ENCODE measurements at places on chromosomes 1 and 21.
A peak's percentile ranks its signal among the peaks of the same experiment; 100 is the strongest.

- no peak for DNase-seq
These were observed 135.1 kb downstream of the CSMD2 start for GRCh38 chr1:34029954-34030353.

- DNase-seq, result no peak
These were observed 318.0 kb downstream of the PTPRU start for GRCh38 chr1:29554208-29554778.

GRCh38 chr1:218424502-218424901 lies 79.4 kb downstream of the TGFB2 start:
- no peak for DNase-seq

GRCh38 chr1:7145947-7146346 lies 360.7 kb downstream of the CAMTA1 start:
- no peak for DNase-seq

DNA sequence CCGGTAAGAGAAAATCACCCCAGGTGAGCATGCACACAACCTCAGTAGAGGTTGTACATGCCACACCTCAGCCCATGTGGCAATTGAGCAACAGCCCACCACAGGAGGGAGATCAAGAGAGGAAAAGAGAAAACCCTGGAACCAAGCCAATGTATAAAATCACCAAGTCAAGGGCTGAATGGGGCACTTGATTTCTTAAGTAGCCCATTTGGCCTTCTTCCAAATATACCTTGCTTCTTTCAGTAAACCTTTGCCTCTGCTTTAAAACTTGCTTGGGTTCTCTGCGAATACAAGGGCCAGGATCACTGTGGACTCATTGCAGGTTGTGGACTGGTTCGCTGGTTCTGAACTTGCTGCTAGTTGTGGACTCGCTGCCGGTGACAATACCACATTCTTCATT lies 1814.0 kb downstream of the PLA2G4A start:
- DNase-seq, result no peak

GRCh38 chr1:10308001-10308400 lies 90.9 kb upstream of the PGD start:
- DNase-seq, result peak; percentile 61

GRCh38 chr1:108718927-108719655 lies 6.4 kb downstream of the FNDC7 start:
- DNase-seq, result no peak

DNA sequence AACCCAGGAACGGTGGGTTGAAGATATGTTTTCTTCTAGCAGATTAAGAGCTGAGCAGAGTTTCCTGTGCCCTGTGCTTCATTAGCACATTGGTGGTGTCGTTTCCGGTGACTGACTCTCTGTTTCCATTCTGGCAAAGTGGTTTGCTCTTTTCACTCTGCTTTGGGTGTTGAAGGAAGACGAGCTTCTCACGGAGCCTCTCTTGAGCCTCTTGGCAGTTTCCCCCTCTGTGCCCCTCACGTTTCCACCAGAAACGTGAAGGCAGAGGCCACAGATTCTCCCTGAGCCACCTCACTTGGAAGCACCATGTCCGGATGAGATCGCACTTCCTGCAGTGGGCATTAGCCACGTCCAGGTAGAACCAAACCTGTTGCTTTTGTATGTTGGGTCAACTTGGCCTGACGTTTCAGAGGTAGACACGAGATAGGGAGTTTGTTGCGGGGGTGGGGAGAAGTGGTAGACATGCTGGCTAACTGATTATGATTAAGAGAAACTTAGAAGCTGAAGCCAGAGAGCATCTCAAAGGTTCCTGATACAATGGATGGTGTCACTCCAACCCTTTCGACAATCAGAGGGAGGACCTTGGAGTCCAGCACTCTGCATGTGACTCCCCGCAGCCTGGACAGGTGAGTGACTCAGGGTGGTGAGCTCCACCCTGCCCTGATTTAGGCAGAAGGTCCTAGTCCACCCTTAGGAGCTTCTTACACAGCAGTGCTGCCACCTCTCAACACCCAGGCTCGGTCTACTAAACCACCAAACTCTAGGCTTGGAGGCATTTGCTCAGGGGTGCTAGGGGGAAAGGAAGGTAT lies at the start of gene LAX1:
Gene LAX1, plus strand, starts transcription at position 155 of the 809 bp plus-strand sequence. Its CDS starts 383 bp downstream, at position 538.
- peak; percentile 92 for DNase-seq

- DNase-seq, result no peak
These were observed 92.6 kb upstream of the BEND5 start for GRCh38 chr1:48869116-48869893.

DNA sequence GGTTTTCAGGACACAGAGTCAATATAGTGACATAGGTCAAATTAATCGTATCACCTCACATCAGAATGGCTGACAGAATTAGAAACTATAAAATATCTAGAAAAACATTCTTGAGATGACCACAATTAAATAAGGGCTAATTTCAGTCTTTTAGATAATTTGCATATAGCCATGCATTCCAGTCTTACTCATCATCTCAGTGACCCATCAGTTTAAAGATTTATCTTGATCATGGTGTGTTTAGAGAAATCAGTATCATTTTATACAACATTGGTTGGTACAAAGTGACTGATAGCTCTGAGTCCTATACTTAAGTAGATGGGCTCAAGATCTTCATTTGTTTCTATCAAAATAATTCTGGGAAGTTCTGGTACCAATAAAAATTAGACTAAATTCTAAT lies 262.3 kb upstream of the SNX7 start:
- no peak for DNase-seq

- no peak for DNase-seq
These were observed 465.9 kb downstream of the PLA2G4A start for GRCh38 chr1:187294421-187295201.

DNA sequence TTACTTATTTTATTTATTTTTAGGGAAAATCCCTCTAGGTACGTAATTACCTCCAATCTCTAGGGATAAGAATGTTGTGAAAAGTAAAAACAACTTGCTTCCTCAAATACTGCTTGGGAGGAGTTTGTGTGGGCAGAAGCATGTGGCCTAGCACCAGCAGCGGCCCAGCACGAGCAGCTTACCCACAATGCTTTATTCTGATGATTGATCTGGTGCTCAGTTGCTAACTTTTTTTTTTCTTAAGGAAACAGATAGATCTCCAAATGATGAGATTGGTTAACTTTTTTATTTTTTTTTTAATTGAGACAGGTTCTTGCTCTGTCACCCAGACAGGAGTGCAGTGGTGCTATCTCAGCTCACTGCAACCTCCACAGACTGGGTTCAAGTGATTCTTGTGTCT lies 4.2 kb downstream of the CLIC6 start:
- DNase-seq, result no peak

- DNase-seq, result no peak
These were observed 6.9 kb downstream of the CD1B start for GRCh38 chr1:158324395-158324794.

DNA sequence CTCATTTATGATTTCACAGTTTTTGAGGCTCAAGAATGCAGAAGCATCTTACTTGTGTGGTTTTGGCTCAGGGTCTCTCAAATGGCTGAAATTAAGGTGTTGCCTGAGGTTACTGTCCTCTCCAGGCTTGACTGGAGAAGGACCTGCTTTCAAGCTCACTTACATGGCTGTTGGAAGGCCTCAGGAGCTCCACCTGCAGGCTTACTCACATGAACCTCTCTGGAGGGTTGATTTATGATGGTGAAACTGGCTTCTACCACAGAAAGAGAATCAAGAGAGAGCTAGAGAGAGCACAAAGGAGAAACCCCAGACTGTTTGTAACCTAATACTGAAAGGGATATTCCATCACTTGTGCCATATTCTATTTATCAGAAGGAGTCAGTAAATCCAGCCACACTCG lies 6.2 kb upstream of the KCNK2 start:
- no peak for DNase-seq

GRCh38 chr1:80441664-80442063 lies 1359.1 kb upstream of the ADGRL2 start:
- no peak for DNase-seq

- no peak for DNase-seq
These were observed 40.6 kb upstream of the DIPK1A start for GRCh38 chr1:93001893-93002292.

DNA sequence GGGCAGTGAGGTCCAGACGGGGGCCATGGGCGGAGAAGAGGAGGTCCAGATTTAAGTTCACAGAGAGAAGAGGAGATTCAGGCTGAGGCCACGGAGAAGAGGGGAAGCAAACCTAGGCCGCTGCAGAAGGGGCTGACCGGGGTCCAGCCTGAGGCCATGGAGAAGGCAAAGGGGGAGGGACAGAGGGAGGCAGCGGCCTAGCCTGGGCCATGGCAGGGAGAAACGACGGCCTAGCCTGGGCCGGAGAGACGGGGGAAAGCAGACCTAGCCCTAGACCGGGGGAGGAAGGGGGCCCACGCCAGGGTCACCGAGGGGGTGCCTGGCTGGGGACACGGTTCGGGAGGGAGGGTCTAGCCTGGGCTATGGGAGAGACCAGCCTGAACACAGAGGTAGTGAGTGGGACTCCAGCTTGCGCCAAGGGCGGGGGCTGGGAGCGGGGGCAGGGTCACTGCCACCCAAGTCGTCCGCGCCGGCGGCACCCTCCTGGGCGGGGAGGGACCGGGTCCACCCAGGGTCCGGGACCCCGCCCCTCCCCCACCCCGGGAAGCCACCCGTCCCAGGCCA lies 459 bp downstream of the CAPZB start:
- no peak for DNase-seq

DNA sequence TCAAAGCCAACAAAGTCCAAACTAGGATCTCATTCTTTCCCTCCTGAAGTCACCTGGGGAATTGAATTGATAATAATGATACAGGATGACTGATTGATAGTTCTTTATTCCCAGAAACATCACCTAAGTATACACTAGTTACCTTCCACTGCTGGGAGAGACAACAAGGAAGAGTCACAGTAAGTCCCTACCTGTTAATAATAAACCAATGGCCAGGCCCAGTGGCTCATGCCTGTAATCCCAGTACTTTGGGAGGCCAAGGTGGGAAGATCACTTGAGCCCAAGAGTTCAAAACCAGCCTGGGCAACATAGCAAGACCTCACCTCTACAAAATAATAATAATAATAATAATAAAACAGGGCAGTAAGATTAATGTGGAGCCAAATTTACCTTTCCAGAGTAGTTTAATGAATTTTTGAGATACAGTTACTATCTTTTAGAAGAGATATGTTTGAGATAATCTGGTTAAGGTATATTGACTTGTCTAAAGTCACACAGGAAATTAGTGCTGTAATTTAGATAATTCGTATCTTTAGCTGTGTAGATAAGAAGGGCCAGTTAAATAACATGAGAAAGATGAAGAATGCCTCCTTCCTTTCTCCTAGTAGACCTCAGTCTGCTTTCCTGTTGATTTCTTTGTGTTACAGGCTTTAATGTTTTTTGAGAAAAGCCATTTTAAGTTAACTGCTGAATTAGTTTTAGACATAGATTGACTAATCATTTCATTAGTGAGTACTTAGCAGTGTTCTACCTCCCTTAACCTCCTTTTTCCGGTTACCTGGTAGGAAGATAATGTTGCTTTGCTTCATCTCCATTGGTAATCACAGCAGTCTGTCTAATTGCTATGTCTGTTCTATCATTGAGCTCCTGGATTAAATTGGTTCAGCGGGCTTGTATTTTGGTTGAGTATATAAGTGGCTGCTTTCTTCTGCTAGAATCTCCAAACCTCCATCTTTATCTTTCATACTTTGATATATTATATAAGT lies 22.0 kb downstream of the SMAP2 start:
- DNase-seq, result no peak

- DNase-seq, result peak; percentile 14
These were observed 33.3 kb downstream of the RCC2 start for GRCh38 chr1:17405898-17406759.

GRCh38 chr1:22131875-22132486 lies 10.9 kb downstream of the WNT4 start:
- DNase-seq, result peak; percentile 8

- no peak for DNase-seq
These were observed 189.0 kb upstream of the RGS18 start for GRCh38 chr1:191969290-191969689.
